ENCODE measurements at places on chromosomes 2 and 18.

- DNase-seq = no peak
Observed at GRCh38 chr2:68390114-68390513, 25.0 kb downstream of the PLEK start.

DNA sequence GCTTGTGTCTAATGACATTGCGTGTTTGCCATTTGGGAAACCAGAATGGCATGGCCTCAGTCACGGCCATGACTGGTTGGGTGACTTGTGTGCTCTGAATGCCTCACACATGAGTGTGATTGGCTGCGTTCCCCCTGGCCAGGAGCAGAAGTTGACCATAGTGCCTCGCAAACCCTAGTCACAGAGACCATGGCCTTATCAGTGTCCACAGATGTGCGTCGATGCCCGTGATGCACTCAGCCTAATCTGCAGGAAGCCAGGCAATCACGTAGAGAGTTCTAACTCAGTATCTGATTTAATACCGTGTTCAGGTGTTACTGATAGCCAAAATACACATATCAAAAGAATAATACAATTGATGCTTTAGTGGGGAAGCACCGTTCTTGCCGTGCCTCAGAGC, 64.0 kb downstream of the BOLA3 start:
- DNase-seq = no peak

GRCh38 chr18:48351216-48352050, 57.8 kb downstream of the ZBTB7C start:
- no peak for DNase-seq

GRCh38 chr18:77969972-77970371, 720.3 kb downstream of the GALR1 start:
- no peak for DNase-seq

DNA sequence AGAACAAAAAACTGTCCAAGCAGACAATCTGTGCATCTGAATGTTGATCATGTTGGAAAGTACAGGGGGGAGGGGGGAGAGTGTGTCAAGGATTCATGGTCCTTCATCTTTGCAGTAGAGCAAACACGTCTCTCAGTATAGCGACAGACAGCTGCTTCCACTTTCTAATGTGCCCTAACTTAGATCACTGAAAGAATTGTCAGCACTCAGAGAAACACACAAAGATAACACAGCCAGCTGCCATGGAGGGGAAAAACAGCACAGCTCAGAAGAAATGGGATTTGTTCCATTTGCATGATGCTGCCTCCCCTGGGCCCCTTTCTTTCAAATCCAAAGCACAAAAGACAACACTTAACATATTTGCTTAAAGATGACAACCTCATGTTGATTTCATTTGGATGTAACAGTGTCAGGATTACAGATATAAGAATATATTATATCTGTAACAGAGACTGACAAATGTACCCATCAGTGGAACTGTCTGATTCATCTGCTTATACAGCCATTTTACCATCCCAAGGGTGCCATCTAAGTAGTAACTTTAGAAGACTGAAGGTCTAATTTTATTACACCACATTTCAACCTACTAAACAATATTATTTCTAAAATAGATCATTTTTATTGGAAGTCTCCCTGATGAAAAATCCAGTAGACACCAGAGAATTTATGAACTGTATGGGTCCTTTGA, 17.7 kb downstream of the FIGN start:
- no peak for DNase-seq

GRCh38 chr2:96524482-96525210, 11.9 kb upstream of the ARID5A start:
- peak; percentile 25 for DNase-seq

- peak; percentile 20 for DNase-seq
Observed at GRCh38 chr2:43127941-43128558, 98.4 kb downstream of the ZFP36L2 start.

DNA sequence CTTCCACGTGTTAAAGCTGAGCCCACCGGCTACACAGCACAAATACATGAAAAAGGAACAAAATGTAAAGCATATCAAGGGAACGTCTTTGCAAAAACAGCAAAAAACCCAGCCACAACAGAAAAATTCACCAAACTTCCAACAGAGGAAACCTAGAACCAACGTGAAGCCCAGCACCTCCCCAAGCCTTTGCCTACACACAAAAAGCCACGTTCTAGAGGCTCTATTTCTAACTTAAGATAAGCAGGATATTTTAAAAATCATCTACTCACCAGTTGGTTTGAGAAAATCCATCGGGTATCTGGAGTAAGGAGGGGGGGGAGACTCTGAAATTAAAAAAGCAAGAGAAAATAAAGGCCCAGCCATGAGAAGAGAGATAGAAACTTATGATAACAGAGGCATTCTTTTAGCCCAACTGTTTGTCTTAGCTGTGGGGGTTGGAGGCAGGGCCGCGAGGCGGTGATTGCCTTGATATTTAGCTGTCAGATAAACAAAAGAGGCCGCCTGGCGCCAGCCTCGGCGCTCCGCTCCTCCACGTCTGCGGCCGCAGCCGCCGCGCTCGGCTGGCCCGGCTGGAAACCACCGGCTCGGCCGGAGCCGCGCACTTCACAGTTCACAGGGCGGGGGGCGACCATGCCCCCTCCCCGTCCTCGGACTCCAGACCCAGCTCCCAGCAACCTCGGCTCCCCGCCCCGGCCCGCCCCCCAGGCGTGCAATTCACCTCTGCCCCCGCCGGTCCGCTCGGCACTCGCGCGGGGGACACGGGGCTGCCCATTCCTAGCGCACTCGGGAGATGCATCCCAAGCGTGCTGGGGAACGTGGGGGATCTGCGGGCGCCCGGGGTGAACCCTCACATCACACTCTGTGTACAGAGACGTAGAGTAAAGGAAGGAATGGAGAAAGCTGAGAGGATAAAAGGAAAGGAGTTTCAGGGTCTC, 2.4 kb downstream of the SMAD7 start:
- DNase-seq = peak; percentile 88

DNA sequence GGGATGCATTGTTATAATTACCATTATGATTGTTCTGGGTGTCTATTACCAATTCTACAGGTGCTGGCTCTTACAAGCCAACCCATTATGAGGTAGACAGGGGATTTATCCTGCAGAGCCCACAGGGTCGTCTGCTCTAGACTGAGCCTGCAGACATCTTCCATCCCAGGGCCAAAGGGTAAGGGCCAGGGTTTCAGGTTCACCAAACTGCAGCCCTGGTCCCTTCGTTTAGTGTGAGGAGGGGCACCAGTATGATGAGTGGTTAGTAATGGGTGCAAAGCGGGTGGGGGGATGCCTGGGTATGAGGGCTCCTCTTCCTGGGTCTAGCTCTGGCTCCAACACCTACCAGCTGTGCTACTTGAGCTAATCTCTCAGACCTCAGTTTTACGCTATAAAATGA, 1.2 kb upstream of the ARID5A start:
- DNase-seq = peak; percentile 10

DNA sequence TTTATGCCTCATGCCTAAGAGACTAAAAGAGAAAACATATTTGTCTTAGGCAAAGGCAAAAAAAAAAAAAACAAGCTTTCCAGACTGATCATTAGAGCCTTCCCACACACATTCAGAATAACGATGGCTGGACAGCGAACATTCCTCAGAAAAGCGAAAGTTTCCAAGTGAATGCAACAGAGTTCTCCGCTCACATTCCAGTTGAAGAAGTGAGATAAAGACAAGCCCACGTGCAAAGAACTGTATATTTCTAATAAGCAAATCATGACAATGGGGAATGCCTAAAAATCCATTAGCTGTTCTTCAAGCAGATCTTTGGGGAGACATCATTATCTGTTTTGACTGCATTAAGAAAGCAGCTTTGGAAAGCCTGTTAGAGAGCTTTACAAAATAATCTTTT, 347.9 kb downstream of the METTL4 start:
- DNase-seq = no peak

DNA sequence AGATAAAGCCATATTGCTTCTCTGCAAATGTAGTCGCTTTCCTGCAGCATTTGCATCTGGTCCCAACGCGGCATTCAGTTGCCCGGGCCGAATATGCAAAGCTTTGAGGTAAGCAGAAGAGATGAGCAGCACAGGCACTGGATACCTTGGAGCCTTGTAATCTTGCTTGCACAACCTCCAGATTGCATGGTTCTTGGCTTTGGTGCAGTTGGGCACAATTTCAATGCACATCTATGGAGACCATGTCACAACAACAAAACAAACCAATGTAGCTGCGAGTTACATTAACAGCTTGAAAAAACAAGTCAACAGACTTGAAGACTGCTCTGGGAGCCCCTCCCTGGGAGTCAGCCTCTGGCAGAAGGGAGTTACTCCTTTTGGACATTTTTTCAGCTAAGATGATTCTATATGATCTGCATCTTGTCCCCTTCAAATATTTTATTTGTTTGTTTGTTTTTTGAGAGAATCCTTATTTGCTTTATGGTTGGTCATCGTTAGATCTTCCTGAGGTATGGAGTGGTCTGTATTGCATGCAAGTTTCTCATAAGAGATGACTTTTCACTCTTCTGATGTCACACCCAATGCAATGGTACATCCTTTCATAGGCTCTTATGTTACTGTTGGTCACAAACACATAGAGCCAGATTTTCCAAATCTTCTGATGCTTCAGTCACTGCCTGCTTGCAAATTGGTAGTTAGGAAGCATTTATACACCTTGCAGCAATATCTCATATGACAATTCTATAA, 113.5 kb downstream of the EFEMP1 start:
- DNase-seq = no peak

GRCh38 chr2:263022-263738, 652 bp downstream of the SH3YL1 start:
- DNase-seq = peak; percentile 50

DNA sequence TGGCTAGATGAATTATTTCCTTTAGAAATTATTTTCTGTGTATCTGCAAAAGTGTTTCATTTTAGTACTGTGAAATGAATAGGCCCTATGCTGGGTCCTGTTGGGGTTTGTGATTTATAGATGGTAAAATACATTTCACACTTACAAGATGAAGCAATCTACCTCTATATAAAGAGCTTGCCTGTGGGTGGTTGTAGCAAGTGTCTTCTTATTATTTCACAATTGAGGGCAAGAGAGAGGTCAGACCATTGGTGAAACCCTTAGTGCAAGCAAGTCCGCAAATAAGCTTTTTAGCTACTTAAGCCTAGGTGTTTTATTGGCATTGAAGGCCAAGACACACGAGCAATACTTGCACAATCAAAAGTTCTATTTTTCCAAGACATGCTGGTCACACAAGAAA, 153.1 kb downstream of the FMNL2 start:
- no peak for DNase-seq

DNA sequence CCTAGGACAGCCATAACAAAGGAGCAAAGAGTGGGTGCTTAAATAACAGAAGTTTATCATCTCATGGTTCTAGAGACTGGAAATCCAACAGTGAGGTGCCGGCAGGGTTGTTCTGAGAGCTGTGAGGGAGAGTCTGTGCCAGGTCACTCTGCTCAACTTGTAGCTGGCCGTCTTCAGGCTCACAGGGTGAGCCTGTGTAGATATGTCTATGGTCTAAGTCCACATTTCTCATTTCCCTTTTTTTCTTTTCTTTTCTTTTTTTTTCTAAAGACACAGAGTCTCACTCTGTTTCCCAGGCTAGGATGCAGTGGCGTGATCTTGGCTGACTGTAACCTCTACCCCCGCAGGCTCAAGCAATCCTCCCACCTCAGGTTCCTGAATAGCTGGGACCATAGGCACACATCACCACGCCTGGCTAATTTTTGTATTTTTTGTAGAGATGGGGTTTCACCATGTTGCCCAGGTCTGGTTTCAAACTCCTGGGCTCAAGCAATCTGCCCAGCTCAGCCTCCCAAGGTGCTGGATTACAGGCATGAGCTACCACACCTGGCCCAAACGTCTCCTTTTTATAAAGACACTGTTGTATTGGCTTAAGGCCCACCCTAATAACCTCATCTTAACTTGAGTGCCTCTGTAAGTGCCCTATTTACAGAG, 142.2 kb downstream of the SP3 start:
- DNase-seq = no peak

DNA sequence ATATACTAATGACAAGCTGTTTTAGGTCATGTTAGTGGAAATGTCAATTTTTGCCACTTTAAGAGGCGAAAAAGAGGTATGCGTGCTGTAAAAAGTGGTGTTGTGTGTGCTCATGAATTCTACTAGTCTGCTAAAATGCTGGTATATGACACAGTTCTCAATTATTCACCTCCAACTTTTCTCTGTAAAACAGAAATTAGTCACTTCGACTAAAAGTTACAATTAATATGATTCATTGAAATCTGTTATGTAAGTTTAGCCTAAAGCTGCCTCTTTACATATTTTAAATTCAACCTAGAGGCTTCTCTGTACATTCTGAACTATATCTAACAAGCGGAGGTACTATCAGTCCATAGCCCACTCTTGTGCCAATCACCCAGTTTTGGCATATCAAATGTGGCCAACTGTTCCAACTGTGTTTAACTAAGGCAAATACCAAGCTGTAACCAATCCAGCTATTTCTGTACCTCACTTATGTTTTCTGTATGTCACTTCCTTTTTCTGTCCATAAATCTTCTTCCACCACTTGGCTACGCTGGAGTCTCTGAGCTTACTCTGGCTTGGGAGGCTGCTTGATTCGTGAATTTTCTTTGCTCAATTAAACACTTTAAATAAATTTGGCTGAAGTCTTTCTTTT, 20.8 kb downstream of the BAZ2B start:
- DNase-seq = no peak

DNA sequence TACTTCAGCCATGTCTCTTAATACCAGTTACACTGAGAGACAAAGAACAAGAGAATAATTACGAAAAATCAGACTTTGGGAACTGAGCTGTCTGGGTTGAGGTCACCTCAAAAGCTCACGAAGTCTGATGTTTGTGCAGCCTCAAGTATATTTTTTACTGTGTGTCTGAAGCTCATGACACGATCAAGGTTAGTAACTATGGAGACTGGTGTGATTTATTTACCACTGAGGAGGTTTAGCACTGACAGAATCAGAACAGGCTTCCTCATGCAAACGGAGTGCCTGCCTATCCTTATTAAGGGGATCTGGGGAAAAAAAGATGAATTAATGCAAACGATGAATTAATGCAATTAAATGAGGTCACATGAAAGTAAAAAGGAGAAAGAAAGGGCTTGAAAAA, 61.1 kb upstream of the RAPH1 start:
- DNase-seq = no peak

GRCh38 chr2:201781557-201782051, 871 bp upstream of the ALS2 start:
- DNase-seq = peak; percentile 26

GRCh38 chr2:207935991-207936370, 89.3 kb downstream of the PLEKHM3 start:
- DNase-seq = no peak

GRCh38 chr2:187655001-187655400, 100.8 kb upstream of the TFPI start:
- DNase-seq = peak; percentile 7

All from H7 (cell line).